ENCODE measurements at places on chromosomes 7 and 10.
A peak's percentile ranks its signal among the peaks of the same experiment; 100 is the strongest.

- no peak for DNase-seq
These were observed 78.4 kb downstream of the NXPH1 start for GRCh38 chr7:8511855-8512254.

- DNase-seq: no peak
These were observed 58.4 kb upstream of the FGL2 start for GRCh38 chr7:77258014-77258413.

DNA sequence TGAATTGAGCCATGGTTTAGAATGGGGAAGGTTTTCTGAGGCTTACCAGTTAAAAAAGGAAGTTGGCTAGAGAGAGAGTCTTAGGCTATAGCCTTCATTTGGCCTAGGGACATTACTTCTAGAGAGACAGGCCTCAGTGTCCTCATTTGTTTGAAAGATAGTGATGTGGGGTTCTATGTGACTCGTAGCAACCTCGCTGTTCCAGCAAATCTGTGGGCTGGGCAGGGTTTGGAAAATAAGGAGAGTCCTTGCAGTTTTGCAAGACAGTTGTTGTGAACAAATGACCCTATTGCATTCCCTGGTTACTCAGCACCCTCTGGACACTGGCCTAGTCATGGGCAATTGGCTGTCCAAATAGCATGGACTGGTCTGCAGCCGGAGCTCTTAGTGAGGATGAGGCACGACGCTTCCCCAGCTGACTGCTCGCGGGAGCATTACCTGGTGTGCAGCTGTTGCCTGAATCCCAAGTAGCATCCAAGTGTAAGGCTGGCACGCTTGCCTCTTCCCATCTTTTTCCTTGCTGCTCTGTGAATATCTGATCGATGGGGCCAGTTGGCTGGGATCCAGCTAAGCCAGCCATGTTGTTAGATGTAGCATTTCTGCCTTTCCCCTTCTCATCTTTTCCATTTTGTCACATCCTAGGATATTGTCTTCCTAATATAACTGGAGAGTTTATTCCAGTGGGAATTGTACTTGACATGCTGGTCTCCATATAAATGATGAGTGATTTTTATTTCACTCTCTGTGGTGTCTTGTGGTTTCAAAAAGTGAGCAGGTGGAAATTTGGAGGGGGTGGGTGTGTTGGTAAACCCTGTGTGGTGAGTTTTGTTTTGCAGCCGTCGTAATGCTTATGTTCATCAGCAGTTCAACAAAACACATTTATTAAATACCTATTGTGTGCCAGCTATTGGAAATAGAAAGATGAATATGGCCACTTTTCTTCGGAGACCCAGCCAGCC lies 99.8 kb downstream of the SND1 start:
- no peak for DNase-seq

DNA sequence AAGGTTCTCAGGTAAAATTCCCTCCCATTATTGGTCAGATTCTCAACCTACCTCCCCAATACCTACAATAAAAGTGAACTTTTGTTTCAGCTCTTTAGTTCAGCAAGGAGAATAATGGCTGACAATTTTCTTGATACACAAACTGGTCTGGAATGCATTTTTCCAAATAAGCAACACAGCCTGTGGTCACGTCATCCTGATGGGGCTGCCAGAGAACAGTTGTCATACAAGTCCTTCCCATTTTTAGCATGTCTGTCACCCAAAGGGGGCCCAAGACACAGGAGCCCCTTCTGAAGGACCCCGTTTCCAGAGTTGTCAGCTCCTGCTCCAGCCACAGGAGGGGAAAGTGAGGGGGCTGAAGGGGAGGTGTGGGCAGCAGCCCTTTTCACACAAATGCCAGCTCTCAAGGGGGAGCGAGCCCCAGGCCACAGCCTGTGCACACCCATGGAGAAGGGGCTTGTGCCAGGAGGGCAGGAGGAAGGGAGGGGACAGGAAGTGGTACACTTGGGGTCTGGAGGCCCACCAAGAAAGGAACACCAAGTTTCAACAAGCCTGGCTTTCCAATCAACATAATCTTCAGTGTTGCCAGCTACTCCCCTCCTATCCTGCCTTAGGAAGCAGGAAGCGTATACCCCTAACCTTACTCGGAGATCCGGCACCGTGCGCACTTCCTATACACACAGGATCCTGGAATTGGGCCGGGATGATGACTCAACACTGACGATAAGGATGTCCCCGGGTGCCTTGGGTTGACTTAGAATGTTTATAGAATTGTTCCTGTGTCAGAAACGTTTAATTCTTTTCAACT lies 43.4 kb upstream of the PDLIM1 start:
- no peak for DNase-seq

- DNase-seq: no peak
These were observed 154.8 kb downstream of the RPS24 start for GRCh38 chr10:78188446-78188845.

DNA sequence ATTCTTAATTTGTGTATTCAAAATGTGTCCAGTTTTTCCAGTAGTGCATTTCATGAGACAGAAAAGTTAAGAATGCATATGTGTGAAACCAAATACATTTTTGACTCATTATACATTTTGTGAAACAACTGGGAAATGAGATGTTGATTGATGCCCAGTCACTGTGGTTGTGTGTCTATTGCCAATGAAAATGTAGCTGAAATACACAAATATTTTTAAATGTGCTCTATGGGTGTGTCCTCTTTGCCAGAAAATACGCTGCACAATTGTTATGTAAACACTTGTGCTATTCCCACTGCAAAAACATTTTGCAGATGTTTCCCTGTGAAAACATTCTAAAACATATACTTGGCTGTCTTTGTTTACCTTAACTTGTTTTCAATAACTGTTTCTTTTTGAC lies 395.2 kb downstream of the TFEC start:
- no peak for DNase-seq

DNA sequence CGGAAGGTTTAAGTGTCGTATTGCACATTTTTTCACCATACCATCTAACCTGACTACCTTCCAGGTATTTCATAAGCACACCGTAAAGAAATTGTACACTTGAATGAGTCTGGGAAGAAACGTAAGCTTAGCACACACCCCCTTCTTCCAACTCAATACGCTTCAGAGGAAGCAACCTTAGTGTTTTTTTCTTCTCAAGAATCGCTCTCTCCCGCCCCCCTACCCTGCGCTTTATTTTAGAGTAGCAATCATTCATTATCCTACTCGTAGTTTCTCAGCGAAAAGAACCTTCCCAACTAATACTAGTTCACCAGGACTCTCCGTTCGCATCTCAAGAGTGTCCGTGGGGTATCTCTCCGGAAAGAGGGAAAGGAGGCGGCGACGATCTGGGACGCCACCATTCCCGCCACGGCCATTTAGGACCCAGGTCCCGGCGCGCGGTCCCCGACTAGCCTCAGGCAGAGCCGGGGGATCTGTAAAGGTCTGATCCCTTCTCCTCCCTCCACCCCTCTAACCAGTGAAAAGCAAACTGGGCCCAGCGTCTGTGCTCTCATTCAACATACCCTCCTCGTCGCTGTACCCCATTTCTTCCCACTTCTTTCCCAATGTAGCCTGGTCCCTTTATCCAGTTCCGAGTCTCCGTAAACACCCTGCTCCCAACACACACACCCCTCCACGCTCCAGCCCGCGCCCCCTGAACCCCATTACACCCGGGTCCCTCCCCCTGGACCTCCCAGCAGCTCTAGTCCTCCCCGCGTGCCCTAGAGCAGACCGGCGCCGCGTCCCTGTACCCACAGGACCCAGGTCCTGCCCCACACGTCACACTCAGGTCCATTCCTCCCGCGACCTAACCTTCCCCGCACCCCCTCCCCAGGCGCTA lies 16.0 kb downstream of the MYOZ1 start:
- no peak for DNase-seq

DNA sequence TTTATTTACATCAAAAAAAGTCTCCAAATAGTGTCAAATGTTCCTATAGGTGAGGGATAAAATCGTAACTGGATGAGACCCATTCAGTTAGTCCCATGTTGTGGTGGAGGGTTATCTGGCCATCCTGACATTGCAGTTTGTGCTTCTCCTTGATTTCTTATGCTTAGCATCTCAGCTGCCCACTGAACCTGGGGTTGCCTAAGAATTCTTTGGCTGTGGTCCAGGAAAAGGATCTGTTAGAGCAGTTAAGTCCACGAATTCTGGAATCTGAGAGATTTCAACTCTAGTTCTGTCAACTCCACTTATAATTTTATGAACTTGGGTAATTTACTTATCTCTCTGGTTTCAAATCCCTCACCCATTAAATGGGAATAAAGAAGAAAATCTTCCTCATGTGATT lies 1673.4 kb downstream of the REEP3 start:
- no peak for DNase-seq

DNA sequence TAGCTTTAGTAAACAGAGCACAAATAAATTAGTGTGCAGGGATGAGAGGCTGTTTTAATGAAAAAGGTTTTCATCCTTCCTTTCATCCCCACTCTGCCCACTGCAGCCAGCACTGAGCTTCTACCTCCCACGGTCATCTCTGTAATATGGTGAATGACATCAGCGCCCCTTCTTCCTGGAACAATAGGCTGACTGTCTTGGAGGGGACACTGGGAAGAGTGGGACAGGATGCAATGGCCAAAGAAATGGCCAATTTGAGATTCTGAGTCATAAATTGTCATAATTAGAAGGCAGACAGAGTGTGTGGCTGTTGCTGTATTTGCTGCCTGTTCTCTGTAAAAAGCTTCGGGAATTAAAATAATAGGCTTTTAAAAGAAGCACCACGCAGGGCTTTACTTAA lies 126.7 kb upstream of the CALN1 start:
- DNase-seq: no peak

DNA sequence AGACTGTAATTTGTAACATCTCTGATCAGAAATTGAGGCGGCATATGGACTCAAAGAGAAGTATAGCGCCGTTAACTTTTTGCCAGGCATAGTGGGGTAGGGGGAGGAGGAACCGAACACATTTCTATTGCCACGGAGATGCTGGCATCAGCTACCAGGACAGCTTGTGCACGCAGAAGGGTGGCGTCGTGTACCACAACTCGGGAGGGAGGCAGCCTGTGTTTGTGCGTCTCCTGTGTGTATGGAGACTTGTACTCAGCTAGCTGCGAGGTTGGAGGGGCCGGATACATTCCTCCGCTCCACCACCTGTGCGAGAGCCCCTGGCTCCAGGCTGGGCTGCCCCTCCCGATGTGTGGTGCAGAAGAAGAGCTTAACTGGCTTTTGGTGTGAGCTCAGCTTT lies 634.8 kb downstream of the TYW1 start:
- DNase-seq: no peak

DNA sequence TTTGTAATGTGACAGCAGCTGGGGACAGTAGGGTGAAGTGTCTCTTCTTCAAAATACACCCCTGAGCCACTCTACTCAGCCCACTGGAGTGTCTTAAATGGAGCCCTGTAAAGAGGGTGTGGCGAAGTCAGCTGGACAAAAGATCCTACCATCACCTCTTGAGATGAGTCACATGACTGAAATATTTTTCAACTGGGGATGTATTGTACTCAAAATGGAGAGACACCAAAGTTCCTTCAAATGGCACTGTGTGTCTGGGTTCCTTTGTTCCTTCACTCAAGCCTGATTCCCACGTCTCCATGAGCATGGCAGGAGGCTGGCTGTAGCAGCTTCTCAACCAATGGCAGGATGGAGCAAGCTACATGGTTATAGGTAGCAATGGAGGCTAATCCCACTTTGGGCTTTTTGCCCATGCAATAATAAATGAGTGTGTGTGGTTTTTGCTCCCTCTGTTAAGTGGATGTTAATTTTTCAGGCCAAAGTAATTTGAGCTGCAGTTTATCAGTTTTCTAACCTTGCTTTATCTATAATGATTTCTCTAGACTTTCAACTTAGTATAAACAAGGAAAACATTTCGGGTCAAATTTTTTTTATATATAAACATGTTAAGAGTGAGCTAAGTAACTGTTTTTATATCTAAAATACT lies 68.2 kb downstream of the CLEC2L start:
- no peak for DNase-seq

GRCh38 chr10:110802551-110803238 lies 69.0 kb upstream of the PDCD4 start:
- DNase-seq: peak; percentile 2

- no peak for DNase-seq
These were observed 87.0 kb downstream of the RAPGEF5 start for GRCh38 chr7:22269963-22270362.

- DNase-seq: no peak
These were observed 1.7 kb upstream of the VGF start for GRCh38 chr7:101166909-101167644.

- no peak for DNase-seq
These were observed 97.4 kb upstream of the NUPR2 start for GRCh38 chr7:56213574-56213973.

DNA sequence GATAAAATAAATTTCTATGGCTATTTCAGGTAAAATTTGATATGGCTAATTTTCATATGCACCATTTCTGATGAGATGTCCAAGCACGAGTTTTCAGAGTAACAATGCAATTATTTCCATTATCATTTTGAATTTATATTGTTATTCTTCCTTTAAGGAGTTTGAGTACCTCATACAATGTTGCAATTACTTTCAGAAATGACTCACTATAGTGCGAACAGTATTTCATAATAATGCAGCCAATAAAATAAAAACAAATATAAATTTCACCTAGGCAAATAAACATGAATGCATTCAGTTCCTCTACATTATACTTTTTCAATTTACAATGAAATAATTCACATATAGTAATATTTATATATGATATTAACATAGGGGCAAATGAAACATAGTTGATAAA lies 78.8 kb upstream of the LRRN3 start:
- DNase-seq: no peak

DNA sequence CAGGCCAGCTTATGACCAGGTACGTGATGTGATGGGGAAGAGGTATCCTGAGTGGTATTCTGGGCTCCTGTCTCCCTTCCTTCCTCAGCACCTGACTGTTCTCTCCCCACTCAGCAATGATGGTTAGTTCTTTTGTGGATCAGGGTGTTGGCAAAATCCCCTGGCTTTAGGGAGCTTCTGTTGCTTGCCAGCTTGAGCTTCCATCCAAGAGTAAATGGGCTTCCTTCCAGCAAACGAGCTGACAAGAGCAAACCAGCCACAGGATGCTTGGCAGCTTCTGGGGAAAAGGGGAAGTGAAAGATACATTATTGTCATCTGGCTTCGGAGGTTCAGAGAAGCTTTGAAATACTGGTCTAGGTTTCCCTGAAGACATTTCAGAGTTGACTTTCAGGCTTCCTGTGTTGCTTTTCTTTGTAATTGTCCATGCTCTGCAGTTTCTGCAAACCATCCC lies 5.2 kb downstream of the DUSP5 start:
- no peak for DNase-seq

DNA sequence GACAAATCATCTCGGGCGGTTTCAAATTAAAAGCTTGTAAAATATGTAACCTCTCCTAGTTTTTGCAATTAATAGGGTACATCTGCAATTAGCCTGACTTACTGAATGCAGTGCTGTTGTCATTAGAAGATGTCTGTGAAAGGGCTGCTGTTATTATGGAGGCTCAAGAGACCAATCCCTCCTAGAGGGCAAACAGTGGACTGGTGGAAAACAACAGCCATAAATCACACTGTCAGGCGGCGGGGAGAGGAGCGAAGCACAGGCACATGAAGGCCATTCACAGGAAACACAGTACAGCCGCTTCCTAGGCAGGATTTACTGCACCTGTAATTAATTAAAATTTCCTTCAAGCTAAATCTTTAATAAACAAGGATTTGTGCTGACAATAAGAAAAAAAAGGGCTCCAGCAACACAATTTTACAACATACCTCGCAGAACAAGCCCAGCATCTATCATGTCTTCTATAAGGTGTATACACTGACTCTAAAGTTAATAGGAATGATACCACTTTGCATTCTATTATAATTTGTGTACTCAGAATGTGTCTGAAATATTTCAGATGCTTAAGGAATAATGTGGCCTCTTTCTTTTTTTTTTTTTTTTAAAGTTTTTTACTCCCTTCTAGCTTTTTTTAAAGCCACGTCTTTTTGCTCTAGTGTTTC lies 50.7 kb downstream of the ERCC6 start:
- DNase-seq: no peak
